T-helper 22 cell (primary cell): ENCODE measurements at places on chromosomes 1 and 21.
A peak's percentile ranks its signal among the peaks of the same experiment; 100 is the strongest.

DNA sequence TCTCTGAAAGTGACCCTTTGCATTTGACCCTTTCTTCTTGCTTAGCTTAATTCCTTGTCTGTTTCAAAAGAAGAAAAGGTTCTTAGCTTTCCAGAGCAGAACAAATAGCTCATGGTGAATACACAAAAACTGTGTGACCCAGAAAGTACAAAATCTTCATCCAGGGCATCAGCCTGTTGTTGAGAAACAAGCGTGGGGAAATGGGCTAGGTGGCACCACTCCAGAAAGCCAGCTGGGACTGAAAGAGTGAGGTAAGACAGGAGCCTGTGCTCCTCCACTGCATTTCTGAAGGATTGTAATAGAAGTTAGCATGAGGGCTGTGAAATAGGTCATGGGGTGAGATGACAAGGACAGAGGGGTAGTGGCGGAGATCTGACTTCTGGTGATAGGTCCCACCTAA is 45.8 kb downstream of the CYP2J2 start:
- DNase-seq, result no peak

GRCh38 chr1:229452956-229453801 is 19.3 kb upstream of the ACTA1 start:
- DNase-seq, result no peak

GRCh38 chr1:147673406-147673805 is 3.1 kb upstream of the ACP6 start:
- DNase-seq, result no peak

- no peak for DNase-seq
Observed at GRCh38 chr1:119859647-119860046, 36.7 kb downstream of the ADAM30 start.

- DNase-seq, result no peak
Observed at GRCh38 chr1:96329121-96329520, 392.5 kb upstream of the PTBP2 start.

GRCh38 chr1:100075773-100076172 is 57.0 kb downstream of the SASS6 start:
- no peak for DNase-seq

- no peak for DNase-seq
Observed at GRCh38 chr1:163063610-163064009, 5.6 kb upstream of the RGS4 start.

GRCh38 chr21:15063081-15063813 is 1.6 kb downstream of the NRIP1 start:
- no peak for DNase-seq

GRCh38 chr1:201039876-201040275 is 16.4 kb upstream of the KIF21B start:
- no peak for DNase-seq

DNA sequence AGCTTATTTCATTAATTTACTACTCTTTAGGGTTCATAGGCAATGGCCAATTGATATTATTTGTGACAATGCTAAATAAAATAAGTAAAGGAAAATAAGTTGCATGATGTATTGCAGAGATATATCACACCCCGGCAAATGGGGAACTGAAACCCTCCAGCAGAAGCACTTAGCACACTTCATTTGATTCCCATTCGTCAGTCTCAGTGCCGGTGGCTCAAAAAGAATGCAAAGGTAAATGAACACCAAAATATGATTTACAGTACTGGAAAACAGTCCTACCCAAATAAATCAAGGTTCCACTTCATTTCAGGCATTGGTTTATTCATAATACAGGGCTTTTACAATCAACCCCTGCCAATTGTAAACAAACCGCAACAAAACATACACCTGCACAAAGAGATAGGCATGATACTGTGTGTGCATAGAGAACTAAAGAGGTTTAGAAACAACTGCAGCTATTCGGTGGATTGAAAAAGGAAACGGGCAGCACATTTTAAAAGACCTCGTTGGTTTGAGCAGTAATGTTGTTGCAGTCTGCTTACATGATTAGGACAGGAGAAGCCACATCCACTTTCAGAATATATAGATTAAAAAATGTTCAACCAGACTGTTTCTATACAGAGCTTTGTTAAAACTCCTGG is 1019.2 kb downstream of the TTLL7 start:
- DNase-seq, result no peak

- DNase-seq, result peak; percentile 69
Observed at GRCh38 chr1:234980645-234981396, 147.8 kb downstream of the TOMM20 start.

GRCh38 chr21:37043818-37044217 is 29.1 kb downstream of the PIGP start:
- no peak for DNase-seq
